Stimulated activated CD4-positive, alpha-beta T cell treated with anti-CD3 and anti-CD28 coated beads, Interleukin-15, amount 100 ng/mL, for 1 hour (primary cell): ENCODE measurements at places on chromosomes 2 and 18.

- DNase-seq: no peak
Measured at GRCh38 chr18:56315363-56315762, 323.0 kb downstream of the TXNL1 start.

DNA sequence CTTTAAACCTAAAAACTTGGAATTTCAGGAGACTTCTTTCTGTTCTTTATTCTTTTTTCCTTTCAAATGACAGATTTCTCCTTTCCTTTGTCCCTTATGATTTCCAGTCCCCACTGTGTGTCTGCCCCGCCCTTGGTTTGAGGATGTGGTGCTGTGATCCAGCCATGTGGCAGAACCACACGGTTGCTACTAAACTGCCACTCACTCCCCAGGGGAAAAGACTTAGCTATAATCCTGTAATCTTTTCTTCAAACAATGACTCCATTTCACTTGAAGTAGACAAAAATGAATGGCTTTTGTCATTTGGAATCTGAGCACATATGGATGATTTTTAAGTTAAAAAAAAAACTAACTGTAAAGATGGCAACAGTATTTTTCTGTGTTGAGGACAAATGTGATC, 76.2 kb upstream of the STAM2 start:
- no peak for DNase-seq

DNA sequence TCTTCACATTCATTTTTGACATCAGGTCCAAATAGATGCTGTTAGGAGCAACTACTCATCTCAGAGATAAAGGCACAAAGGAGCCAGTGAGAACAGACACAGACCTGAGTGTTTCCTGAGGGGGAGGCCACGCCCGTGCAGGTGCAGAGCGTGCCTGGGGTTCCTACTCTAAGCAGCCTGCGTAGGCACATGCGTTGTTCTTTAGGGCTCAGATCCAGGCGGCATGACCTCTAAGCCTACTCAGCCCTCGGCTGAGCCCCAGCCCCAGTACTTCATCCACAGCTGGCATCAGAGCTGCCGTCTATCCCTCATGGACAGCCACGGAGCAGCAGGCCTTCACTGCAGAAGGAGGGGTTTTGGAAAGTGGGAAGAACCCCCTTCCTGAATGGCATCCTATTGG, 54.9 kb upstream of the PXDN start:
- no peak for DNase-seq

- DNase-seq: no peak
Measured at GRCh38 chr2:177636672-177637071, 244.1 kb downstream of the AGPS start.

DNA sequence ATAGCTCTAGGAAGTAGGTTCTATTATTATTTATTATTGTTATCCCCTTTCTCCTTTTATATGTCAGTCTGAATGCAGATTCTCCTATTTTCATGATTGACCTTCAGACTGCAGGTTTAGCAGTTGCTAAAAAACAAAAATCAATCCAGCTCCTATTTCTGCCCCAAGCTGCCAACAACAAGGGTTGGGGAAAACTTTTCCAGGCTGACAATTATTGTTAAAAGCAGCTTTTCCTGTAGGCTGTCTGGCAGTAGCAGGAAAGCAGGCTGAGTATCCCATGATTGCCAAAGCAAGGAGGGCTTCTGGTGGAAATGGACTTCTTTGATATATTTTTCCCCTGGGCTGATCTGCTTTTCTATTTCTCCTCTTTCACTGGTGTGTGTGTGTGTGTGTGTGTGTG, 78.0 kb upstream of the CTLA4 start:
- no peak for DNase-seq

DNA sequence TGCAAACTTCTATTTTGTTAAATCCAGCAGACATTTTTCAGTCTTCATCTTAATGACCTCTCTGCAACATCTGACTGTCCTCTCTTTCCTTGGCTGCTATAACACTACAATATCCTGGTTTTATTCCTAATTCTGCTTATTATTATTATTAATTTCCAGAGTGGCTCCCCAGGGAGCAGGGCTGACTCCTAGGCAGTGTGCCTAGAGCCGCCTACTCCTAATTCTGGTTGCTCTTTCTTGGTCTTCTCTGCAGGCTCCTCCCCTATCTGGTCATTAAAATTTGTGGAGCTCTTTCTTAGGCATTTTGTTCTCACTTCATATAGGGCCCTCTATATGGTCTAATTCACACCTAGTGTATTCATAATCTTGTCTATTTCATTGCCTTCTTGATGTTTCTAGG, 10.8 kb downstream of the LOXL3 start:
- no peak for DNase-seq

DNA sequence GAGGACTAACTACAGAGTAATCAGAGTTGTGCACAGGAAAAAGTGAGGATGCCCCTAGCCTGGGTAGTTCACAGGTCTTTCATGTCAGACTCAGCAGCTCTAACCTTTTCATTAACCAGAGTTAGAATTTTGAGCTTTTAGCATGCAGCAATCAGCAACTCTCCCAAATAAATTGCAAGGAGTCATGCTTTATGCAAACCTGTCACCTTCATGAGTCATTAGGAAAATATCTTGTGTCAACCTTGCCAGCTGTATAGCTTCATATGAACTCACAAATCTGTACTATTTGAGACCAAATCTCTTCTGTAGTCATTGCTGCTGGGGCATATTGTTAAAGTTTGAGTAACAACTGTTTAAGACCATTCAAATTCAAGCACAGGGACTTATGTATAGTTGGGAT, 382.3 kb upstream of the NT5C1B start:
- DNase-seq: no peak

DNA sequence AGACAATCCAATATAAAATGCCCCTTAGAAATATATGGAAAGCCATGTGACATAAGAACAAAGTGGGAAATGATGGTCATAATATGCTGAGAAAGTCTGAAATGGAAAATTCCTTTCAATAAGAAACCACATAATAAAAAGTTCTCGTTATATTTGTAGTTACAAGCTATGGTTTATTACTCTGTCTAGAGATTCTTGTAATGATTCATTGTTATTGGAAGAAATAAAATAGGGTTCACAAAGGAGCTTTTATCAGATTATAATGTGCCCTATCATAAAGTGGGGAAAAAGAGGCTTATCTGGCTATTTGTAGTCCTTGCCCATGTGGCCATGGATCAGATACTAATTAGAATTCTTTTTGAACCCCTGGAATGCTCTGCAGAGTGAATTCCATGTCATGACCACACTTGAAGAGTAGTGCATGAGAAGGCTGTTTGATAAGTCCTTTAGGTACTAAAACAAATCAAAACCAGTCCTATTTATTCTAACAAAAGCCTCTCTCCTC, 420.7 kb upstream of the NRP2 start:
- no peak for DNase-seq

DNA sequence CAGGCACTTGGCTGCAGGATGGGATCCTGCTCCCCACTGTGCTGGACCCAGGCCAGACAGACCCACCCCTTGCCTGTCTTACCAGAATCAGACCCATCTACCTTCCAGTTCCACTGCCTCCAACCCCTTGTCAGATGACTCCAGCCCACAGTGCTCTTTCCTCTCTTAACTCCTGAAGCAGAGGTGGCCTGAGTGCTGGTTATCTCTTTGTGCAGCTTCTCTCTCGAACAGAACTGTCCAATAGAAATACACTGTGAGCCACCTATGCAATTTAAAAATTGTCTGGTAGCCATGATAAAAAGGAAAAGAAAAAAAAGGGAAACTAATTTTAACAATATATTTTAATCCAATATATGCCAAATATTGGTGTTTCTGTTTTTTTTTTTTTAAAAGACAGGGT, 160.2 kb upstream of the SMAD2 start:
- no peak for DNase-seq
